Activated naive CD4-positive, alpha-beta T cell treated with anti-CD3 and anti-CD28 coated beads for 36 hours (primary cell): ENCODE measurements at places on chromosomes 5 and 9.

DNA sequence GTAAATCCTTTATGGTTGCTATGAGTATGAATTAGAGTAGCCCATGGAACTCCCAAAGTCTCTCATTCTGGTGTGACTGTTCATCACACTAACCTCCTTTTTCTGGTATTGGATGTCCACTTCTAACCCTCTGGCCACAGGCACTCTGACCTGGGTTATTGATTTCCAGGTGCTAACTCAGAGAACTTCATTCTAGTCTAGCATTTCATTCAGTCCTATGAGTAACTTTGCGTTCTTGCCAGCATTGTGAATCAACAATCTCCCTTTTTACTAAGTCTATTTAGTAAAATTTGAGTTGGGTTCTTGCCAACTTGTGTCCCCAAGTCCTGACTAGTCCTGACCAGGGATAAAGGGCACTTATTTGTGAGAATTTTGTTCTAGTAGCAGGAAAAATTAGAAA, 103.5 kb downstream of the SNX18 start:
- DNase-seq, result no peak

GRCh38 chr5:161411156-161411555, 135.4 kb downstream of the GABRB2 start:
- DNase-seq, result no peak

- DNase-seq, result no peak
Observed at GRCh38 chr9:96619124-96619465, 548 bp downstream of the CDC14B start.

DNA sequence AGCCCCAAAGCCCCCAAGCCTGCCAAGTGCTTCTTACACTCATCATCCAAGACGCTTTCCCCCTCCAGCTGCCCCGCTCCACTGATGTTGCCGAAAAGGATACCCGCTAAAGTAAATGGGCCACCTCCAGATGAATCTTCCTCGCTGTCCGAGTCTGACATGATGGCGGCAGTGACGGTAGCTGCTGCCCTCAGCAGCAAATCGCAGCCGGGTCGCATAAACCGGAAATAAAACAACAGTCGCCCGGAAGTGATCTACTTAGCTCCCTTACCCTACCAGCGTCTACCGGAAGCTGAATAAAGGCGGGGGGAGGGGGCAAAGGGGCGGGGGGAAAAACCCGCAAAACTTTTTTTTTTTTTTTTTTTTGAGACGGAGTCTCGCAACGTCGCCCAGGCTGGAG, at the start of gene TAF1L:
Gene TAF1L (minus strand): TSS at position 308 of the 400 bp plus-strand sequence. CDS start 90 bp downstream, at position 218.
- DNase-seq, result no peak
